ENCODE measurements at places on chromosomes 7 and 10. TPM values are rescaled to one million over a fixed set of nuclear protein-coding genes. Genes with fewer than 3 reads are reported as not detected.

ANKRD16 gene
- 9.4 TPM for total RNA-seq

SPACDR gene
- not detected for total RNA-seq

NEBL gene
- total RNA-seq = 26.2 TPM

OR6V1 gene
- not detected for total RNA-seq

MLXIPL gene
- total RNA-seq = 3.4 TPM
